ENCODE measurements at places on chromosomes 13 and 19.

DNA sequence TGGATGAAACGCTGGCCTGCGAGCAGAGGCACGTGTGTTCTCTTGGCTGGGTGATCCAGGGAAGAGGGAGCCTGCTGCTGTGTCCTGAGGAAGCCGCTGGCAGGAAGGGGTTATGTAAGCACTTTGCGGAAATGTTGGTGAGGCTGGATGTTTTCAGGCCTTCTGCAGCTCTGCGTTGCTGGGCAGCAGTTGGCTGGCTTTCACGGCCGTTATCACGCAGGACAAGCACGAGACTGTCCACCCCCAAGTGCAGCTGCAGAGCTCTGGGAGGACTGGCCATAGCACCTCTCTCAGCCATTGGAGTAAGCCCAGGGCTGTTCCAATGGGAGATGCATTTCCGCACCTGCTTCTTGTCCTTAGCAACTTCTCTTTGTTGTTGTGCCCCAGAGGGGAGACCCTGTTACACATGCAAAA lies 146.9 kb upstream of the SOX21 start:
- no peak for DNase-seq

DNA sequence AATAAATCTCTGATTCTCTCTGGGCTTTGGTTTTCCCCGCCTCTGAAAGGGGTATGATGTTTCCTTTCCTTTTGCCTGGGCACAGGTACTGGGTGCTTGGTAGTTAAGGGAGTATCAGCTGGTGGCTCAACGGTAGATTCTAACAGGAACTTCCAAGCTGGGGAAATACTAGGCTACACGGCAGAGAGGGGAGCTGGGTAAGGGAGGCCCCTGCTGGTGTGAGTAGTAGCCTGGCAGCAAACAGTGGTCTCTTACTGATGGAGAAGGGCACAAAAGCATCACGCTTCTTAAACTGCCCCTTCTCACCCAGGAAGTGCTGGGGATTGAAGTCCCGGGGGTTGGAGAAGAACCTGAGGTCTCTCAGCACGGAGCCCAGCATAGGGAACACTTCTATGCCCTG lies 26.9 kb upstream of the CYP2A7 start:
- DNase-seq: no peak

DNA sequence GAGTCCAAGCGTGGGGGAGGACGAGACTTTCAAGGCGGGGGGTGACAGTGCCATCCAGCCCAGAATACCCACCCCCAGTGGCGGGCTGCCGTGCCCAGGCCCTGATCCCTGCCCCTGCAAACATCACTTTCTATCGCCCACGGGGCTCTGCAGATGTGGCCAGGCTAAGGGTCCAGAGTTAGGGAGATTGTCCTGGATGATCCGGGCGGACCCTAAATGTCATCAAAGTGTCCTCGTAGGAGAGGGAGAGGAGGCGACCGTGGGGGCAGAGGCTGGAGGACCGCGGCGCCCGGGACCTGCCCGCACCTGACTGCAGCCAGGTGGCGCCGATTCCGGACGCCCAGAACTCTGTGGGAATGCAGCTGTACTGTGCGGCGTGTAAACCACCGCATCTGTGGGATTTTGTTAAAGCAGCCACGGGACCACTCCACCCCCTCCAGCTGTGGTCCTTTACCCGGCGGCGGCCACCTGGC lies 32.4 kb downstream of the GJA3 start:
- DNase-seq: no peak

GRCh38 chr13:31111136-31111535 lies 50.6 kb downstream of the HSPH1 start:
- DNase-seq: no peak

DNA sequence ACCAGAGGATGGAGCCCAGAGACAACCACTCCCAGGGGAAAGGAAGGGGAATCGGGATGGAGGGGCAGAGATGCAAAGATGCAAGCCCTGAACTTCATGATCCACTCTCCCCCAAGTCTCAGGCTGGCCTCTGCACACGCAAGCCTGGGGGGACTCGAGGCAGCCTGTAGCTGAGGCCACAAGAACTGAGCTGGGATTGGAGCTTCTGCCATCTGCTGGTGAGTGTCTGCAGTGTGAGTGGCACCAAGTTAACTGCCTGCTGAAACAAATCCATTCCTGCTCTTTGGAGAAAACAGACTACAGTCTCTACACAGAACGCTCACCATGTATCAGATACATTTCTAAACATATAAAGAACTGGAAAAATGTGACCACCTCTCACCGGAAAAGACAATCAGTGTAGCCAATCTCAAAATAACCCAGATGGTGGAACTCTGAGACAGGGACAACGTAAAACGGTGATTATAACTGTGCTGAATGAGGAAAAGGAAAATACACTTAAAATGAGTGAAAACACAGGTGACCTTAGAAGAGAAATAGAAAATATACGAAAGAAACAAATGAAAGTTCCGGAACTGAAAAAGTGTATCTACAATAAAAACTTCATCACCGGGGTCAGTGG lies 62.1 kb downstream of the KLF2 start:
- DNase-seq: no peak

DNA sequence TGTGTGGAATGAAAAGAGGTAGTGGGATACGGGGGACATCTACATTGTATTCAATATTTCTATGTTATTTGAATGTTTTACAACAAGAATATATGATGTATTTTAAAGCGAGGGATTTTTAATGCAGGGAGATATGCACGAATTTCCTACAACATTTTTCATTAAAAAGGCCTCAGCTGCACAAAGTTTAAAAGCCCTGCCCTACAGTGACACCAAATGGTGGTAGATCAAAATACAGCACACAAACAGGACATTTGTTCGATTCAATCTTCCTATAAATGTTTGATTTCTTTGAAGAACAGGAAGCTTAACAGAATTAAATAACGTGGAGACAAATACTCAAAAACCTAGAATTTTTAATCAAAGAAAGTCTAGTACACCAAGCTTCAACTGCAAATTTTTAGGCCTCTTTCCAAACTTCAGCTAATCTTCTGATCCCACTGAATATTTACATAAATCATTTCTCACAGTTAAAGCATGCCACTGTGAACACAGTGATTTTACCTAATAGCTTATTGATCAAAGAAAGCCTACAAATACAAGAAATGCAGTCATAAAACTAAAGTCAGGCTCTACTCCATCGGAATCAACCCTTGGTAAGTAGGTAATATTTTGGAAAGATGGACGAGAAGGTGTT lies 257.2 kb downstream of the DIAPH3 start:
- no peak for DNase-seq
